Hepatocyte (in vitro differentiated cells): ENCODE measurements at places on chromosomes 5 and 9. TPM values are rescaled to one million over a fixed set of nuclear protein-coding genes. Genes with fewer than 3 reads are reported as not detected.

The BAAT gene
- 41.8 and 45.2 TPM in 2 replicates for total RNA-seq

The CDH6 gene
- total RNA-seq: 34.3 and 36.9 TPM in 2 replicates

The GPRIN1 gene
- 1.4 and 1.6 TPM in 2 replicates for total RNA-seq

The DDX4 gene
- total RNA-seq: 0.17 TPM in 1 of 2 replicates, not detected in the other

The SV2C gene
- under 0.01 and 0.12 TPM in 2 replicates for total RNA-seq

The FOXD4 gene
- total RNA-seq: 0.28 and 0.30 TPM in 2 replicates

The SARDH gene
- 6.7 and 9.8 TPM in 2 replicates for total RNA-seq

The MEIKIN gene
- total RNA-seq: not detected in 2 replicates

The ELOVL7 gene
- total RNA-seq: 33.0 and 41.8 TPM in 2 replicates

The SPATA9 gene
- total RNA-seq: 0.33 TPM in 1 of 2 replicates, not detected in the other

The MELK gene
- total RNA-seq: 11.0 and 12.5 TPM in 2 replicates

The FAM193B gene
- total RNA-seq: 31.4 and 67.6 TPM in 2 replicates

The PLPPR1 gene
- total RNA-seq: 2.1 and 2.6 TPM in 2 replicates

The DCAF12 gene
- total RNA-seq: 34.8 and 43.3 TPM in 2 replicates

The TSTD2 gene
- total RNA-seq: 17.0 and 19.0 TPM in 2 replicates

The ERP44 gene
- 34.3 and 40.6 TPM in 2 replicates for total RNA-seq

The SGTB gene
- total RNA-seq: 7.1 and 9.0 TPM in 2 replicates

The GARIN3 gene
- total RNA-seq: not detected in 2 replicates

The SPATA31D4 gene
- not detected in 2 replicates for total RNA-seq

The BARHL1 gene
- total RNA-seq: not detected in 2 replicates

The ALDH1B1 gene
- 40.5 and 45.8 TPM in 2 replicates for total RNA-seq

The MCC gene
- 22.0 and 31.5 TPM in 2 replicates for total RNA-seq

The CD274 gene
- total RNA-seq: 0.07 TPM in 1 of 2 replicates, not detected in the other

The SPATA31A6 gene
- total RNA-seq: not detected in 2 replicates

The LHX2 gene
- not detected in 2 replicates for total RNA-seq

The OMD gene
- 0.17 and 0.28 TPM in 2 replicates for total RNA-seq
